T-helper 22 cell (primary cell): ENCODE measurements at places on chromosomes 2 and 18.
A peak's percentile ranks its signal among the peaks of the same experiment; 100 is the strongest.

DNA sequence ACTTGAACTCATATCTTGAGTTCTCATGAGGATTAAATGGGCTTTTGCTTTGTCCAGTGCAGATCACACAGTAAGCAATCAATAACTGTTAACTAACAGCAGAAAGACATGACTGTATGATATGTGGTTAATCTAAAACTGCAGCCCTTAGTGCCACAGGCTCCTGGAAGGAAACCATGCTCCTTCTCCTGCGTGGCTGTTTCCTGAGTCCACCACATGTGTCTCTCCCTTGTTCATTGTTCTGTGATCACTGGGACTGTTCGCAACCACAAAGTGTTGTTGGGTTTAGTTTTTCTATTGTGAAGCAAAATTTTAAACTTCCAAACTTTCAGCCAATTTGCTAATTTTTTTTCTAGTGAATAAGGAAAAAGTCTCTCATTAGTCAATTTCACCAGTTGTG is 130.9 kb upstream of the PTPRM start:
- no peak for DNase-seq

GRCh38 chr2:236988690-236989624 is 96.7 kb upstream of the COPS8 start:
- no peak for DNase-seq

DNA sequence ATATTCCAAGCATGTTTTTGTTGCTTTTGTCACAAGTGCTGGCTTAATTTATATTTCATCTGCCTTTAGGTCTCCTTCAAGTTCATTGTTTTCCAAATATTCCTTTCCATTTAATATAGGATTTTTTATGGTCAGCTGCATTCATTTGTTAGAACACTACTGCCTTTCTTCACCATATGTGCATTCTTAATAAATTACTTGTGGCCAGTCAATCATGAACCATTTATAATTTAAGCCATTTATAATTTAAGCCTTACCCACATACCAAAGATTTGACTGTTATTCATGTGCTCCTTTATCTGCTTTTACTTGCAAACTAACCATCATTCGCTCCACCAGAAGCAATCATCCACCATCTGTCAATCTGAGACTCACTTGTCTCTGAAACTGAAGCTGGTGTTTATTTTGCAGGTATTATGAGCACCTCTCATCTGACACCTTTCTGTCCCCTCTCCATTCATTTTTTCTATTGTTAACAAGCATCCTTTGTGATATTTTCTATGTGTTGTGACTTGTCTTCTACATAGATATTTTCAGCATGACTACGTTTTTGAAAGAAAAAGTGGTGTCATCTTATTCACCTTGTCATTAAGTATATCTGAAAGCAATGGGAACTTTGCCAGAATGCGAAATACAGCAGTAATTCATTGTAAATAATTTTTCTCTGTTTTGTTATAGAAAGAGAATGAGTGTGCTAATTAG is 786.8 kb downstream of the KCNJ3 start:
- DNase-seq: no peak

- DNase-seq: no peak
Measured at GRCh38 chr2:95351598-95351915, 51.0 kb upstream of the FAHD2A start.

DNA sequence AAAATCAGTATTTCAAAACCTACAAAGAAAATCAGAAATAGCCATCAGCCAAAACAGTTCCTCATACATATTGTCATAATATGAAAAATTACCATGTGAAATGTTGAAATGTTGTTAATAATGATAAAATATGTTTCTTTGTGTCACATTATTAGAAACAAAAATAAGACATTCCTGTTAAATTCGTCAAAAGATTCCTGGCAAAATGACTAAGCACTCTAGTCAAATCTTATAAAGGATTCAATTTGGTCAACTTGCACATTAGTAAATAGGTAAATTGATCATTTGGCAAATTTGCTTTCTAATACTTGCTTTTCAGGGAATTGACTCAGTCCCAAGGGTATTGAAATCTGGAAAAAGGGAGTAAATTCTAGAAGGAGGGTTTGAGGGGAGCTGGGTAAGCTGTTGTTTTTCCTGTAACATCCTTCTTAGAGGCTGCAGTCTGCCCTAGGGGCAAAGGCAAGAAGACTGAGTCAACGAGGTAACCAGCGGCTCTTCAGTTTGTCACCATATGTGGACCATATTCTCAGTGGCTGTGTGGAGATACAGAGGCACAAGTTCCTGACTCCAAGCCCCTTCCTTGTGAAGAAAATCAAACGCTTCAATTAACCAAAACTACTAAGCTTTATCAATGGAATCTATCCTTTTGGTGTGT is 482.3 kb downstream of the TNS1 start:
- no peak for DNase-seq

- no peak for DNase-seq
Measured at GRCh38 chr2:215277944-215278343, 33.9 kb upstream of the ATIC start.

GRCh38 chr2:101002562-101003277 is 631 bp downstream of the RPL31 start:
- peak; percentile 20 for DNase-seq

DNA sequence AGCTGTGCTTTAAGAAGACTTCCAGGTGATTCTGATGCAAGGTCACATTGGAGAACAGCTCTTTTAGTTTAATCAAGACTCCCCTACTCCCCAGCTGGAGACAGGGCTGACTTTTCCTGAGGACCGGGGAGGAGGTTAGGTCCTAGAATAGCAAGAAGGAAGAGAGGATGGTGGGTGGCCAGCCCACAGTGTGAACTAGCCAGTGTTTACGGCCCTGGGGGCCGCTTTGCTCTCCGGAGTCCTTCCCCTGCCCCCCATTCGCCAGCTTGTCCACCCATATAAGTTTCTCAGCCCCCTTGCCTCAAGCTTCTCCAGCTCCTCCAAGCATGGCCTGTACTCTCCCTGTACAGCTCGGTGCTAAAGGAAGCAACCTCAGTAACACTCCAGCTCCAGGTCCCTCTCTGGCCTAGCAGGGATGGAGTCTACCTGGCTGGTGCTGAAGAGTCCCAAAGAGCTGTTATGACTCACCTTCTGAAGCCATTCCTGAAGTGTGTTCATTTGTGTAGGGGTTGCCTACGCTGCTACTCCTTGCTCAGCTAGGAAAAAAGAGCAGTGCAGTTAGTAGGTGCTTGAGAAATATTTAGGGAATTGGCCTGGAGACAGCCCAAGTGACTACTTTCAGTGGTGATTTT is 7.9 kb downstream of the INPP4A start:
- DNase-seq: no peak

- DNase-seq: peak; percentile 24
Measured at GRCh38 chr2:12718711-12719399, 2.1 kb downstream of the TRIB2 start.
